Choroid plexus epithelial cell (primary cell): ENCODE measurements at places on chromosomes 6 and 20.

GRCh38 chr6:112626468-112627082 is 279.4 kb downstream of the RFPL4B start:
- peak; percentile 68 for DNase-seq

DNA sequence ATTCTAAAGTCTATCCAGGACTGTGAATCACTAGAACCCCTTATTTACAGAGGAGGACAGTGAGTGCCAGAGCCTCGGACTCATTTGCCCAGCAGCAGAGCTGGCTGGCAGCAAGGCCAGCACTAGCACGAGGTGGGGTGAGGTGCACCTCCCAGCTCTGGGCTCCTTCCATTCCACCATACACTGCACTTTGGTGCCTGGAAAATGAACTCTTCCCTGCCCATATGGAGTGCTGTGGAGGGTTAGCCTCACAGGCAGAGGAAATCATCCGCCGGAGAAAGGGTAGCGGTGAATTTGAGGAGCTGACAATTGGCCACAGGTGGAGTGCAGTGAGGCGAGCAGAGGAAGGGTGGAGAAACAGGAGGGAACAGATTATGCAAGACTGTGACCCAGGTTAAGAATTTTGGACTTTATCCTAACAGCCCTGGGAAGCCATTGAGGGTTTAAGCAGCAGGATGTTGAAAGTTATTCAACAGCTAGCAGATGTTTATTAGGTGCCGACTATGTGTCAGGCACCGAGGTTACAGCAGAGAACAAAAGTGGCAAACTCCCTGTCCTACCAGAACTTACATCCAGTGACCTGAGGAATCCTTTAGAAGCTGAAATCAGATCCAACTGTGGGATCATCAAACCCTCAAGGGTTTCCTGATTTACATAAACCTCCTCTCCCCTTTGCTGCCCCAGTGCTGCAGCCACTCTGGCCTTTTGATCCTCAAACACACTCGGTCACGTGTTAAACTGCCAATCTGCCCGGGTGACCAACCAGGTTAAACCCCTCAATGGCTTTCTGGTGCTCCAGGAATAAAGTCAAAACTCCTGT is 6.2 kb downstream of the TRIM26 start:
- peak; percentile 76 for DNase-seq

GRCh38 chr6:134739299-134740026 is 210.4 kb downstream of the ALDH8A1 start:
- peak; percentile 65 for DNase-seq

DNA sequence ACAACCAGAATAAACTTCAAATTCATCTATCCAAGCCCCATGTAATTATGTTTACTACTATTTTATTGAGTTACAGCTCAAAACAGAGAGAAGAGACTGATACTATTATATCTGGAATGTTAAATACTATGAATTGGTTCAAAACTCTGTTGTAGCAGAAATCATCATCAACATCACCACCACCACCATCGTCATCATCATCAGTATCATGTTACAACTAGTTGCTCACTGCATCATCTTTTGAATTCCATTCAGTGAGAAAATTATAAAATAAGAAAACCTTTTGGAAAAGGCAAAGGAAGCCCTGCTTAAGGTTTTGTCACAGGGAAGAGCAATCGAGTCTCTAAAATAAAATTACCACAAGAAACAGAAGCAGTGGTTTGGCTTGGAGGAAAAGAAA is 36.2 kb upstream of the THEMIS start:
- peak; percentile 25 for DNase-seq

DNA sequence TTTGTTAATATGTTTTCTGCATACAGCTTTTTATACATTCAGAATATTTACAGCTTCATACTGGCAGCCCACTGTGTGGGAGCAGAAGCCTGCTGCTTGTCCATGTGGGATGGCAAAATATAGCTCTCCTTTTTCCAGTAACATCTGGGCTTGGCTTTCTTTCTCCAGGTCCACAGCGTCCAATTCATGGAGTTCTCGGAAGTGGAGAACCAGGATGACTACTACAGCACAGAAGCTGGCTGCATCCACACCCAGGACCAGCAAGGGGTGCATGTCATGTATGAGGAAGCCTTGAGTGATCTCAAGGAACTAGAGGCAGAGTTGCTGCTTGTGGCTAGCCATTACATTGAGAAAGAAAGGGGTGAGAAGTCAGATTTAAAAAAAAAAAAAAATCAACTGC is 143.1 kb downstream of the CD164 start:
- DNase-seq = no peak

DNA sequence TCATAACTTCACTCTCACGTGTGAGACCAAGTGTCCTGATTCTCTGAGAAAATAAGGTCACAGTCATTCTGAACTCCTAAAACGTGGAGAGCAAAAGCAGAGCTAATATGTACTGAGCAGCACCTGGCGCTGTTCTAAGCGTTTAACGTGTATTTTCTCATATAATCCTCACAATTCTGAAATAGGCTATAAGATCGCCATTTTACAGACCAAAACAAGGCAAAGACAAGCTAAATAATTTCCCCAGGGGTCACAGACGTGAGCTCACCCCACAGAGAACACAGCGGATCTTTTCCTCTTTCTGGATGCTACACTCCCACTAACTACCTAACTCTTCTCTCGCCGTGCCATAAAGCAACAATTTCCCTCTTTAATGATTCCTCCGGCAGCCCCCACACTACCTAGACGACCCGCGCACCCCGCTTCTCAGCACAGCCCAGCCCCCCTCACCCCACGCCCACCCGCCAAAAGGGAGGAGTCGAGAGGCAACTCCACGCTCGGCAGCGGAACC is 636 bp downstream of the SUPT3H start:
- DNase-seq = peak; percentile 43

DNA sequence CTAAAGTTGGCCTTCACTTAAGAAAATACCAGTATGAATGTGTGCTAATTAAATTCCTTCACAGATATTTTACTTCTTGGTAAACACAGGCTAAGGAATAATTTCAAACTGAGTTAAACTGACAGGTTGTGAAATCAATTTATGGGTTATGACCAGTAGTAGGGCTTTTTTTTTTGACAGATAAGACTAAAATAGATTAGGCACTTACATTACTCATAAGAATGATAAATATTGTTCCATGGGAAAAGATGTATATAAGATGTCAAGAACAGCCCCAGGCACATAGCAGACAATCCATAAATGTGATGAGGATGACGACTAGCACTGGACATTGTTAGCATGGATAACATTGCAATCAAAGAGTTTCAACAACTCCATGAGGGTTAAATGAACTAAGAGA is 22.9 kb downstream of the NT5E start:
- DNase-seq = peak; percentile 56

DNA sequence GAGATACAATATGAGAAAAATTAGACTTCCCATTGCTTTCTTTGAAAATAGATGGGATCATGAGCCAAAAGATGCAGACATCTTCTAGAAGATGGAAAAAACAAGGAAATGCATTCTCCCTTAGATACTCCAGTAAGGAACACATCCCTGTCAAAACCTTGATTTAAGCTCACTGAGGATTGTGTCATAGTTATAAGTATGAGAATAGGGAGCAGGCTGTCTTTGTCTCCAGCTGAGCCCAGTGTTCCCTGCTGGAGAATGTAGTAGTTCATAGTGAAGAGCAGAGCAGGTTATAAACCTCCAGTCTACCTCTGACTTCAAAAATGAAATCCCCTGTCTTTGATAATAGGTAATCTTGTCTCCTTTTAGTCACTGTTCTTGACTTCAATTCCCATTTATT is 589.9 kb downstream of the PHF3 start:
- no peak for DNase-seq

- peak; percentile 75 for DNase-seq
Observed at GRCh38 chr6:7424967-7425807, 35.6 kb downstream of the RIOK1 start.

DNA sequence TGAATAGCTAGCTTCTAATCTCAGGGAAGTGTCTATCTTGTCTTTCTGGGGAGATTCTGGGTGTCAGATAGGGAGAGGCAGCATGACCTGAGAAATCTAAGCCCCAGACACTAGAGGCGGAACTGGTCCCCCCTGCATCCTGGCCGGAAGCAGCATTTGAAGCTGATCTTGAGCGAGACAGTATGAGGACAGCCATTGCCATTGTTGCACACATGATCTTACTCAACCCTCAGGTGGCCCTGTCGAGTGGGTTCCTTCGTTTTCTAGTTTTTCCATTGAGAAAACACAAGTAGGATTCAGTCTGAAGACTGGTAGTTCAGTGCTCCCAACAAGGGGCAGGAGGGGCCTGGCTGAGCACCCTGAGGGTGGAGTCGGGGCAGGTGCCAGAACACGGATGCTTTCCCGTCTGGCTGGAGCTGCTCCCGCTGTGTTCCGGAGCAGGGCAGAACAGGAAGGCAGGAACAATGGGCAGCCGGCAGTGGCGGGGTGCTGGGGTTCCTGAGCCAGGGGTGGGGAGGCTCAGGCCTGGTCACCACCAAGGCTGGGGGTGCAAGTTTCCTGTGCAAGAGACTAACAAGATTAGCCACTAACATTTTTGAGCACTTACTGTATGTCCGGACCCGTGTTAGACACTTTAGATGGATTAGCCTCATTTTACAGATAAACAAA is 7.9 kb upstream of the SDCBP2 start:
- DNase-seq = no peak

DNA sequence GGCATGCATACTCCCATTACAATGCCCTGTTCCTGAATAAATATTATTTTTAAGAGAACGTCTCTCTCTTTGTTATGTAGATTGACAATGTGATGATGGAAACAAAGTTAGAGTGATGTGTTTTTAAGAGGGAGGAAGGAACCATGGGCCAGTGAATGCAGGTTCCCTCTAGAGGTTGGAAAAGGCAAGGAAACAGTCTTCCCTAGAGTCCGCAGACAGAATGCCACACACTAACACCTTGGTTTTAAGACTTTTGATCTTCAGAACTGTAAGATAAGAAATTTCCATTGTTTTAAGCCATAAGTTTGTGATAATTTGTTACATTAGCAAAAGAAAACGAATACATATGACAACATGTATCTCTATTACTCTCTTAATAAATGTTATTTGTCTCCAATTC is 4.7 kb upstream of the CENPW start:
- peak; percentile 4 for DNase-seq

GRCh38 chr6:26607434-26608230 is 10.9 kb downstream of the ABT1 start:
- DNase-seq = peak; percentile 80

DNA sequence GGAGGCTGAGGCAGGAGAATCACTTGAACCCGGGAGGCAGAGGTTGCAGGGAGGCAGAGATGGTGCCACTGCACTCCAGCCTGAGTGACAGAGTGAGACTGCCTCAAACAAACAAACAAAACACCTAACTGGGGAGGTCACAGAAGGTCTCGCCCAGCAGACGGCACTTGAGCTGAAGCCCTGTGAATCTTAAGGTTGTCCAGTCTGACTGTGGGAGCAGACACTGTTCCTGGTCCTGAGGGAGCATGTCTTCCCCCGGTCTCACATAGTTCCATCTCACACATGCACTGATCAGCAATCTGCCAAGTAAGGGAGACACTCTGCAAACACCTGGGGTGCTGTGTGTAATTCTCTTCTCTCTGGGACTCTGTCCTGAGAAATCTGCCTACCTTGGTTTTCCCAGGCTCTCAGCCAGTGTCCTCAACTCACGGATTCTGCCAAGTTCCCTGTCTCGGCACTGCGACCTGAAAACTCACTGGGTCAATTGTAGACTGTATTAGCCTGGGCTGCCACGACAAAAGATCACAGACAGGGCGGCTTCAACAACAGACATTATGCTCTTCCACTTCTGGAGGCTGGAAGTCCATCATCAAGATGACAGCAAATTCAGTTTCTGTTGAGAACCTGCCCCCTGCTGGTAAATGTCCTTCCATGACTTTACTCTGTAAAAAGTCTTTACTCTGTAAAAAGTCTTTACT is 94.3 kb downstream of the JPH2 start:
- peak; percentile 81 for DNase-seq

- DNase-seq = no peak
Observed at GRCh38 chr6:80148220-80148619, 41.7 kb downstream of the BCKDHB start.

DNA sequence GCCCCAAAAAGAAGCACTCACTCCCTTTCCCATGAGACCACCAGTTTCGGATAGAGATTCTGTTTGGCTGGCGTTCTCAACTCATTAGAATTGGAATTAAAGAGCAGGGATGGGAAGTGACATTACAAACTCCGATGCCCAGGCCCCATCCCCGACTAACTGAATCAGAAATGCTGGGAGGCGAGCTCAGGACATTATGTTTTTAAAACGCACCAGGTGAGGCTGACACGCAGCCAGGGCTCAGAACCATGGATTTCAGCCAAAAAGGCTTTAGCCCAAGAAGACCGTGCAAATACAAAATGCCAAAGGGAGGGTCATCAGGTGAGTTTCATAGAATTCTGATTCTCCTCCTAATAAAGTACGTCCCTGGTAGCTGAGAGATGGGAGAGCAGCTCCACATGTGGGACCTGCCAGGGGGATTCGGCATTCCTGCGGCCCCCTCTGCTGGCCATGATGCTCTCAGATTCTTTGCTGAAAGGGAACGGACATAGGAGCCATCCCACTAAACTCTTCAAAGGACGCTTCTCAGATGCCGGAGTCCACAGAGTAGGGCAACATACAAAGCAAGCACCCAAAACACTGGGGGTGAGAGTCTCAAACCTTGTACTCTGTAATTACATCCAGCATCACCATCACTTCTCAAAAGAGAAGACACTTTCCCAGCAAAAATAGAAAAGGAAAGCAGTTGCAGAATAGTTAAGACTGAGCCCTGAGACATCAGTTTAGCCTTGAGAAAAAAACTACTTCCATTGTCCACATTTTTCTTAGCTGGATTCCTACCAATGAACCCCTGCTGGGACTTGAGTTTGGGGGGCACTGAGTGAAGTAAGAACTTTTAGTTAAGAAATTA is 205.2 kb downstream of the BMP7 start:
- peak; percentile 67 for DNase-seq

- no peak for DNase-seq
Observed at GRCh38 chr6:168373389-168373788, 53.8 kb upstream of the DACT2 start.

GRCh38 chr6:39369987-39370386 is 47.5 kb upstream of the KCNK16 start:
- peak; percentile 31 for DNase-seq

- peak; percentile 82 for DNase-seq
Observed at GRCh38 chr6:87436435-87436834, 28.7 kb downstream of the CFAP206 start.

GRCh38 chr20:39596554-39596953 is 634.4 kb downstream of the DHX35 start:
- no peak for DNase-seq

GRCh38 chr20:16758454-16759180 is 10.5 kb downstream of the OTOR start:
- DNase-seq = no peak
